IPS DF 6.9 (cell line): ENCODE measurements at places on chromosomes 11 and 22.

- DNase-seq = no peak
These were observed 27.8 kb downstream of the MYH9 start for GRCh38 chr22:36360011-36360410.

GRCh38 chr11:1922481-1923081 is 3.1 kb downstream of the TNNT3 start:
- no peak for DNase-seq

- DNase-seq = no peak
These were observed 191.6 kb upstream of the ARHGAP20 start for GRCh38 chr11:110903830-110904229.

- DNase-seq = no peak
These were observed 15.5 kb downstream of the TEF start for GRCh38 chr22:41397143-41397811.

GRCh38 chr22:44051961-44052360 is 27.9 kb downstream of the PARVB start:
- no peak for DNase-seq
